ENCODE measurements at places on chromosomes 13 and 19. TPM values are rescaled to one million over a fixed set of nuclear protein-coding genes. Genes with fewer than 3 reads are reported as not detected.
A peak's percentile ranks its signal among the peaks of the same experiment; 100 is the strongest.

Gene ZFP36
- total RNA-seq, result 29.7 TPM

Gene RNF17
- 0.14 TPM for total RNA-seq

Gene PSG11
- not detected for total RNA-seq

Gene KLK3
- total RNA-seq, result not detected

Gene ATP1A3
- 0.54 TPM for total RNA-seq

Gene SPIB
- total RNA-seq, result 0.51 TPM

Gene CYP4F12
- total RNA-seq, result 0.16 TPM

Gene ZNF441
- 3.2 TPM for total RNA-seq

GRCh38 chr13:44967704-44968433 lies 21.4 kb downstream of the NUFIP1 start:
- no peak overlapping the region for H3K4me3 ChIP-seq
- no peaks in the 10 kb centered on the region for H3K27me3 ChIP-seq
- peaks cover 3% of the 10 kb centered on the region for H3K36me3 ChIP-seq
- H3K4me1 ChIP-seq, result peaks cover 7% of the 10 kb centered on the region
- H3K27ac ChIP-seq, result no peak overlapping the region

DNA sequence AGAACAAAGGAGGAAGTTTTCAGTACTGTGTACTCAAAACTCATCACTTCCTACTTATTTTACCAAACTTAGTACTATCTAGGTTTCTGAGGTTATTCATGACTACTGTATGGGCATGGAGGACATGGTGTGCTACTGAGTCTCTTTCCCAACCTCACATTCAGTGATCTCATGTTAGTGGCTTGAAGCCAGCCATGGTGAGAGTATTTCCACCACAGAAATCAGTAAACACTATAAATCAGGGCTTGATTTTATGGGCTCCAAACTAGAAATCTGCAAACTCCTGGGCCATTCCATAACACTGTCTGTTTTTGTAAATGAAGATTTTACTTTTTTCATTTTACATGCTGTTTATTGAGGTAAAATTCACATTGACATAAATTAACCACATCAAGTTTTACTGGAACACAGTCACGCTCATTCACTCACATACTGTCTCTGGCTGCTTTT lies 19.7 kb downstream of the MED26 start:
- no peaks in the 10 kb centered on the region for H3K27me3 ChIP-seq
- no peaks in the 10 kb centered on the region for H3K4me1 ChIP-seq
- H3K4me3 ChIP-seq, result no peak overlapping the region
- H3K36me3 ChIP-seq, result peaks cover 3% of the 10 kb centered on the region
- no peak for DNase-seq
- H3K27ac ChIP-seq, result no peak overlapping the region

DNA sequence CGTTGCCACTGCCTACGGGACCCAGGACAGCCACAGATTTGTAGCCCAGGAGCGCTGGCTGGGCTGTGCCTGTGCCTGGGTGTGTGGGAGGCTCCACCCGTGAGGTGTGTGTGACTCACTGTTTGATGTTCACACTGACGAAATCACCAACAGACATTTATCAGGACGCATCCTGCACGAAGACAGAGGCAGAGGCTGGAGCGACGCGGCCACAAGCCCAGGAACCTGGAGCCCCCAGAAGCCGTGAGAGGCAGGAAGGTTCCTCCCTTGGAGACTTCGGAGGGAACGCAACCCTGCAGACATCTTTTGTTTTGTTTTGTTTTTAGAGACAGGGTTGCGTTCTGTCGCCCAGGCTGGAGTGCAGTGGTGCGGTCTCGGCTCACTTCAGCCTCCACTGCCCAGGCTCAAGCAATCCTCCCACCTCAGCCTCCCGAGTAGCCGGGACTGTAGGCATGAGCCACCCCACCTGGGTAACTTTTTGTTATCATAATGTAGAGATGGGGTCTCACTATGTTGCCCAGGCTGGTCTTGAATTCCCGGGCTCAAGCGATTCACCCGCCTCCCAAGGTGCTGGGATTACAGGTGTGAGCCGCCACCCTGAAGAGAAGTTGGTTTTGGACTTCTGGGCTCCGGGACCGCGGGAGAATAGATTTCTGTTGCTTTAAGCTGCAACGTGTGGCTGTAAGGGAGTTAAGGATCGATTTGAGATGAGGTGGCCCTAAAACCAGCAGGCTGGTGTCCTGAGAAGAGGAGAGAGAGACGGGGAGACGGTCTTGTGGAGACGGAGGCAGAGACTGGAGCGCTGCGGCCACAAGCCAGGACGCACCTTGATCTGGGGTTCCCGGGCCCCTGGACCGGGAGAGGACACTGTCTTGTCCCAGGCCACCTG lies 24.9 kb upstream of the WDR18 start:
- H3K4me1 ChIP-seq, result peaks cover 91% of the 10 kb centered on the region
- peaks cover 11% of the 10 kb centered on the region for H3K36me3 ChIP-seq
- DNase-seq, result peak; percentile 57
- no peaks in the 10 kb centered on the region for H3K27me3 ChIP-seq
- H3K4me3 ChIP-seq, result no peak overlapping the region

- DNase-seq, result no peak
- no peaks in the 10 kb centered on the region for H3K4me1 ChIP-seq
- no peaks in the 10 kb centered on the region for H3K36me3 ChIP-seq
- H3K27me3 ChIP-seq, result no peaks in the 10 kb centered on the region
- H3K27ac ChIP-seq, result no peak overlapping the region
These were observed 317.3 kb upstream of the MAB21L1 start for GRCh38 chr13:35793823-35794222.

GRCh38 chr19:41960973-41961372 lies 1.9 kb upstream of the RABAC1 start:
- H3K27ac ChIP-seq, result no peak overlapping the region
- H3K4me3 ChIP-seq, result no peak overlapping the region
- H3K36me3 ChIP-seq, result no peaks in the 10 kb centered on the region
- peaks cover 14% of the 10 kb centered on the region for H3K4me1 ChIP-seq

GRCh38 chr19:14118165-14119051 lies 846 bp upstream of the PRKACA start:
- H3K4me3 ChIP-seq, result peak overlapping the region; percentile 44
- peaks cover 13% of the 10 kb centered on the region for H3K4me1 ChIP-seq
- DNase-seq, result no peak
- H3K27me3 ChIP-seq, result no peaks in the 10 kb centered on the region

DNA sequence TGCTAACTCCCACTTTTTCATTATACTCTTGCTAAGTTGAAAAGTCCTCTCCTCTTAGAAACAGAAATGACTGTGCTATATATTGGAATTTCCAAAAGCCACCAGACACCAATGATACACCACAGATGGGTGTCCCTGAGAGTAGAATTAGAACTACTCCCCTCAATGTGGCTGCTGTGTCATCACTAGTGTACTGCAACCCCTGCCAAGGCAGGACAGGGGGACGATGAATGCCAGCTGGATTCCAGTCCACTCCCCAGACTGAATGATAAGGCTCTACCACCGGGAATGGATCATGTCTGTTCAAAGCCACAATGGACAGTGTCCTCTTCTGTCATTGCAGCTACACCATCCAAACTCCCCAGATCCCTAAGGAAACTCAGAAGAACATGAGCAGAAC lies 69.7 kb upstream of the EDNRB start:
- H3K36me3 ChIP-seq, result no peaks in the 10 kb centered on the region
- H3K4me1 ChIP-seq, result no peaks in the 10 kb centered on the region
- H3K4me3 ChIP-seq, result no peak overlapping the region
- DNase-seq, result no peak
- H3K27ac ChIP-seq, result no peak overlapping the region
- H3K27me3 ChIP-seq, result no peaks in the 10 kb centered on the region

DNA sequence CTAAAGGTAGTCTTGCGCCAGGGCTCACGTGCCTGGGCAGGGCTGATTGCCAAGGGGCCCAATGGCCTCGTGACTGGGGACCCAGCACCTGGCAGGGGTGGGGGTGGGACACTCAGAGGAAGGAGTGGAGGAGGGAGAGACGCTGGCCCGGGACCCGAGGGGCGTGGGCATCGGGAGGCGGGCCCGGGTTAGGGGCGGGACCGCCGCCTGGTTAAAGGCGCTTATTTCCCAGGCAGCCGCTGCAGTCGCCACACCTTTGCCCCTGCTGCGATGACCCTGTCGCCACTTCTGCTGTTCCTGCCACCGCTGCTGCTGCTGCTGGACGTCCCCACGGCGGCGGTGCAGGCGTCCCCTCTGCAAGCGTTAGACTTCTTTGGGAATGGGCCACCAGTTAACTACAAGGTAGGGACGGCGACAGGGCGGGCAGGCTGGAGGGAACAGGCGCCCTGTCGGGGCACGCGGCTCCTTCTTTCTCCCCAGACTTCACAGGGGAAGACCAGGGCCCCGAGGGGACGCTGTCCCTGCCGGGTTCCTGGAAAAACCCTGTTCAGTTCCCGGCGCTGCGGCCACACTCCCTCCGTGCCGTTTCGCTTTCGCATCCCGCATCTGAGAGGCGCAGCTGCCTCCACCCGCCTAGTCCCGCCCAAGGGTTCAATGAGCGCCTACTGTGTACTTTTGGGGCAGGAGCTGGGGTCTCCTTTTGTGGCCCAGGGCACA lies at the start of gene IFI30:
Gene IFI30, plus strand, starts transcription at position 242 of the 717 bp plus-strand sequence. Its CDS starts 29 bp downstream, at position 271.
- H3K4me3 ChIP-seq, result peak within 1 kb of the TSS; percentile 67
- no peak within 1 kb of the TSS for H3K27ac ChIP-seq
- no peaks in the 10 kb centered on the region for H3K27me3 ChIP-seq
- H3K36me3 ChIP-seq, result peaks cover 1% of the 10 kb centered on the region
- 0 out of 2 replicates have a peak, but pooled peaks cover 4% of the 10 kb centered on the region for H3K4me1 ChIP-seq

- no peak for DNase-seq
- H3K4me3 ChIP-seq, result no peak overlapping the region
- no peaks in the 10 kb centered on the region for H3K36me3 ChIP-seq
- no peaks in the 10 kb centered on the region for H3K27me3 ChIP-seq
These were observed 292.9 kb downstream of the KLF5 start for GRCh38 chr13:73351730-73352129.

- no peak for DNase-seq
- no peaks in the 10 kb centered on the region for H3K36me3 ChIP-seq
- H3K27me3 ChIP-seq, result no peaks in the 10 kb centered on the region
- H3K4me3 ChIP-seq, result no peak overlapping the region
These were observed 6.7 kb downstream of the ZBTB32 start for GRCh38 chr19:35710784-35711723.

- no peak for DNase-seq
- no peaks in the 10 kb centered on the region for H3K4me1 ChIP-seq
- H3K27ac ChIP-seq, result no peak overlapping the region
These were observed 483.6 kb downstream of the KLF5 start for GRCh38 chr13:73542446-73542845.

- H3K27me3 ChIP-seq, result no peaks in the 10 kb centered on the region
- H3K4me3 ChIP-seq, result peak overlapping the region; percentile 96
- peaks cover 41% of the 10 kb centered on the region for H3K4me1 ChIP-seq
- no peak for DNase-seq
- no peaks in the 10 kb centered on the region for H3K36me3 ChIP-seq
These were observed 1.9 kb downstream of the BBC3 start for GRCh38 chr19:47228937-47229675.

DNA sequence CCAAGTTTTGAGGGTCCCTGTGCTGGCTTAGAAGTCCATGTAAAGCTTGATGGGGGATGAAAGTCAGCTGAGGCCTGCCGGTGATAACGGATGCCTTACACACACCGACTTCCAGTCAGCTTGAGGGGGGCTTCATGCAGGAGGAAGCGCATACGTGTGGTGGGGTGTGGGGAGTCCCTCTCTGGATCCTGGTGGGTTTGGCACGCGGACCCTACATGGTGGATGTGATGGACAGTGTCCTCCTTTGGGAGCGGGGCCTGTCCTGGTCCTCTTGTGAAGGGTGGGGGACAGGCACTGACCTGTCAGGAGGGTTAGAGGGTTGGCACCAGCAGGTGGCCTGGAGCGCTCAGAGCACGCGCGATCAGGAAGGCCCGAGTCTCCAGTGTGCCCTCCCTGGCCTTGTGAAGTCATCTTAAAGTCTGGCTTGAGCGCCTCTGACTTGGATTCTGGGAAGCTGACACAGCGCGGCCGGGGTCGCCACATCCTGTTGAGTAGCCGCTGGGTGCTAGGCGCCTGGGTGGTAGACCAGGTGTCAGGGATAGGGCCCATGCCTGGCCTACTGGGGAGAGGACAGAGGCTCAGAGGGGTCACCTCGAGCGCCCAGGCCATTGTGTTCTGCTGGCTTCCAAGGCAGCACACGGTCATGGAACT lies 2.9 kb downstream of the DAZAP1 start:
- H3K27me3 ChIP-seq, result no peaks in the 10 kb centered on the region
- H3K4me3 ChIP-seq, result no peak overlapping the region
- peak overlapping the region; percentile 87 for H3K27ac ChIP-seq
- peaks cover 1% of the 10 kb centered on the region for H3K36me3 ChIP-seq
- H3K4me1 ChIP-seq, result peaks cover 25% of the 10 kb centered on the region

DNA sequence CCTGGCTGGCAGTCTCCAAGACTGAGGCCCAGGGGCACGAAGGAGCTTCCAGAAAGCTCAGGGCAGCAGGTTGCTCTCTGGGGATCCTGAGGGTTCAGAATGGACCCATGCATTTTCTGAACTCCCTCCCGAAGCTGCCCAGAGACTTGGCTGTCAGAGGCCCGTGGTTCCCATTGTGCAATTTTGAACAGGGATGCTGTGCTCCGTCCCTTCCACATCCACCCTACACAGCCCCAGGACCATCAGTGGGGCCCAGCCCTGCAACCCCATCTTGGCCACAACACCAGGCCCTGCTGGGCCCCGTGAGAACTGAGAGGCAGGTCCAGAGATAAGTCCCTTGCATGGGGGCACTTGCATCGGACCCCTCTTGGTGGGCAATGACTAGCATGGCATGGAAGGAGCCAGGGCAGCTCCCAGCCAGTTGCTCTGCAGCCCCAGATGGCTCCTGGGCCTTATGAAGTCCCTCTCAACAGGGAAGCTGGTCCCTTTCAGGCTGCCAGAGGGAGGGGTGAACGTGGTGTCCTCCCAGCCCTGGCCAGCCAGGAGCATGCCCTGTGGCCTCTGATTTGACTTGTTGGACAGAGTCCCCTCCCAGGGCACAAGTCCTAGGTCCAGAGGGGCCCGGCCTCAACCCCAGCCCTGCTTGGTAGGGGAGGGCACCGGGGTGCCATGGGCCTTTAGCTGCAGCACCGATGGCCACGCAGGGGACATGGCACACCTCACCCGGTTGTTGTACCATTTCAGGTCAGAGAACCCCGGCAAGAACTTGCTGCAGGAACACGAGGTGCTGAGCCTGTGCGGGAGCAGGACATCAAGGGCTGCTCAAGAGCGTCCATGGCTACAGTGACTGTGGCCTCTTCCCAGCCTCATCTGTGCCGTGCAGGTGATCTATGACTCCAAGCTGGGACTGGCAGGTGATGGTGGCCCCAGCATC lies 17.3 kb upstream of the ZNF14 start:
- no peak overlapping the region for H3K4me3 ChIP-seq
- H3K4me1 ChIP-seq, result no peaks in the 10 kb centered on the region
- no peaks in the 10 kb centered on the region for H3K27me3 ChIP-seq
- DNase-seq, result no peak

GRCh38 chr19:1837625-1838105 lies 10.6 kb downstream of the REXO1 start:
- DNase-seq, result peak; percentile 70
- no peak overlapping the region for H3K4me3 ChIP-seq
- no peaks in the 10 kb centered on the region for H3K27me3 ChIP-seq

GRCh38 chr13:111177921-111178320 lies 62.8 kb downstream of the ARHGEF7 start:
- no peak overlapping the region for H3K4me3 ChIP-seq
- H3K4me1 ChIP-seq, result no peaks in the 10 kb centered on the region
- H3K27me3 ChIP-seq, result no peaks in the 10 kb centered on the region
- DNase-seq, result no peak
- no peak overlapping the region for H3K27ac ChIP-seq

Data from Caco-2 (cell line).